ENCODE measurements at places on chromosomes 7 and 10. TPM values are rescaled to one million over a fixed set of nuclear protein-coding genes. Genes with fewer than 3 reads are reported as not detected.

- no peak for DNase-seq
Measured at GRCh38 chr10:69287181-69287580, 8.9 kb downstream of the HK1 start.

- DNase-seq, result no peak
Measured at GRCh38 chr10:12854988-12855387, 146.5 kb downstream of the CCDC3 start.

DNA sequence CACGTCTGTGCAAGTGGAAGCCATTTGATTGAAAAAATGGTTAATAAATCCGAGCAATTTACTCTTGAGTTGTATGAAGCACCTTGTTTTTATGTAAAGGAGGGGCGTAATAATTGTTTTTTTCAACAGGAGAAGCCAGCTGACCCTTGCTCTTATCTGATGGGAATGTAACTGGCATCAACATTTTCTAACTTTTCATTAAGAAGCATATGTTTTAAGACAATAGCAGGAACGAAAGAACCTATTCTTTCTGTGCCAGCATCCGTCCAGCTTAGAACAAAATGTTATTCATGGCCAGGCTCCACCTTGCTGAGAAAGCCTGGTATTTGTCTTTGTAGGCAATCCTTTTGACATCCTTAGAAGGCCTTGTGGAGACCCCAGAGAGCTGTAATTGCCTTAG is 22.2 kb upstream of the AFAP1L2 start:
- DNase-seq, result no peak

GRCh38 chr7:32379510-32380112 is 110.6 kb downstream of the LSM5 start:
- no peak for DNase-seq

- DNase-seq, result no peak
Measured at GRCh38 chr10:126650161-126650560, 20.3 kb downstream of the C10orf90 start.

GRCh38 chr7:17855202-17855601 is 85.1 kb downstream of the SNX13 start:
- DNase-seq, result no peak

- DNase-seq, result no peak
Measured at GRCh38 chr10:115558252-115558651, 465.1 kb downstream of the ATRNL1 start.

- no peak for DNase-seq
Measured at GRCh38 chr7:45001138-45001694, 1.2 kb downstream of the CCM2 start.

- DNase-seq, result no peak
Measured at GRCh38 chr7:5436003-5436678, 12.5 kb upstream of the TNRC18 start.

DNA sequence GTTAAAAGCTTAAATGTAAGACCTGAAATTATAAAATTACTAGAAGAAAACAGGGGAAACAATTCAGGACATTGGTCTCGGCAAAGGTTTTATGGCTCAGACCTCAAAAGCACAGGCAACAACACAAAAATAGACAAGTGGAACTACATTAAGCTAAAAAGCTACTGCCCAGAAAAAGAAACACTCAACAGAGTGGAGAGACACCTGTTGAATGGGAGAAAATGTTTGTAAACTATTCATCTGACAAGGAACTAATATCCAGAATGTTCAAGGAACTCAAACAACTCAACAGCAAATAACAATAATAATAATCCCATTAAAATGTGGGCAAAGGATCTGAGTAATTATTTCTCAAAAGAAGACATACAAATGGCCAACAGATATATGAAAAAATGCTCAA is 170.4 kb downstream of the FRMD4A start:
- DNase-seq, result no peak

GRCh38 chr10:70816220-70816894 is 609 bp downstream of the SGPL1 start:
- peak; percentile 56 for DNase-seq

GRCh38 chr7:150686030-150686631 is 625 bp downstream of the GIMAP2 start:
- no peak for DNase-seq

- DNase-seq, result no peak
Measured at GRCh38 chr7:51013861-51014511, 231.3 kb upstream of the GRB10 start.

GRCh38 chr7:32890010-32890792 is 1.4 kb downstream of the KBTBD2 start:
- DNase-seq, result no peak

DNA sequence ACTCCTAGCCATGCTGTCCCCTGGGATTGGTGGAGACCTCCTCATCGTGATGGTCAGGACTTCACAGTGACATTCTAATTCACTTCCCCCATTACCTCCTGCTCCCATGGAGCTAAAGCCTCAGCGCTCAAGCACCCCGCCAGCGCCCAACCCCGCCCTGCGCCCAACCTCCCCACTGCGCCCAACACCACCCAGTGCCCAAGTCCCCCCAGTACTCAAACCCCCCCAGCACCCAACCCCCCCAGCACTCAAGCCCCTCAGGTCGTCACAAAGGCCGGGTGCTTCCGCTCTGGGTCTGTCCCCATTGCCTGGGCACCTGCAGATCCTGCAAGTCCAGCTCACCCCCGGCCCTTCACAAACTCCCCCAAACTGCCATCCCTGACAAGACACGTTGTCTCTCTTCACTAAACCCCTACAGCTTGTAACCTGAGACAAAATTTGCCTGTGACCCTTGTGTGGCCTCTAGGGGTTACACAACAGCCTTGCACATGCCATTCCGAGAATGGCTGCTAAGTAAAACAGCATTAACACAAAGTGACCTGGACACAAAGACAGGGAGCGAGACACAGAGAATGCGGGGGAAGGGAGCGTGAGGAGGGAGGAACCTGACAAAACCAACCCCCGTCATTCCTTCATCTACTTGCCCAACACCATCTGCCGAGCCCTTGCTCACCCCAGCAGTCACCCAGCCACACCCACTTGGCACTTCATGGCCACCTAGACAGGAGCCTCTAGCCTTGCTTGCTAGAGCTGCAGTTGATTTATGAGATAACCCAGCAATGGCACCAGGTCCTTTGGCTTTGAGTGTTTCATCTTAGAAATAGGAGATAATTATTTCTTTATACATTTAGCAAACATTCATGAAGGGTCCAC is 107.8 kb downstream of the ADARB2 start:
- no peak for DNase-seq

DNA sequence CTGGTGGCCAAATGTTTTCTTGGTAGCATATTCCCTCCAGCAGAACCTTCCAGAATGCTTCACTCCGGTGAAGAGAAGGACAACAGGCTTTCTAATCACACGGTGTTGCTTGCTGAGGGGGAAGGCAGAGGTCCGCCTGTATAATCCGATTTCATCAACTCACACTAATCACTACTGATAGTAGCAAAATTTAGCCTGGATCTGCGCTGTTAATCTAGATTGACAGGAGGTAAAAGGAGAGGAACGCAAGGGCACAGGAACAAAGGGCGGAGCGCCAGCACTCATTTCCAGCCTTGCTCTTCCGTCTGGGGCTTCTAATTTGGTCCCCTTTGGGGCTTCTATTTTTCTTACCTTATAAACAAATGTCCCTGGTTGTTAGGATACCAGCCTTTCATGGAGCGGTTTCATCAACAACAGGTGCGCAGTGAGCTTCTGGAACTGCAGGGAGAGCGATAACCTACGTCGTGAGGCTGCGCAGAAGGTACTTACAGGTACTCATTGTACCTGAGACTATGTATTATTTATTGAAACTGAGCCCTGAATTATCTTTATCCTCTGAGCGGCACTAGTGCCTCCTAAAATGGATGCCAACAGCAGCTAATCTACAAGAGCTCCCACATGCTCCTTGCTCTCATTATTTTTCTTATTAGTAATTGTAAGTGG is 150.6 kb downstream of the CACNB2 start:
- DNase-seq, result no peak

- no peak for DNase-seq
Measured at GRCh38 chr10:89042562-89042961, 52.0 kb downstream of the FAS start.

DNA sequence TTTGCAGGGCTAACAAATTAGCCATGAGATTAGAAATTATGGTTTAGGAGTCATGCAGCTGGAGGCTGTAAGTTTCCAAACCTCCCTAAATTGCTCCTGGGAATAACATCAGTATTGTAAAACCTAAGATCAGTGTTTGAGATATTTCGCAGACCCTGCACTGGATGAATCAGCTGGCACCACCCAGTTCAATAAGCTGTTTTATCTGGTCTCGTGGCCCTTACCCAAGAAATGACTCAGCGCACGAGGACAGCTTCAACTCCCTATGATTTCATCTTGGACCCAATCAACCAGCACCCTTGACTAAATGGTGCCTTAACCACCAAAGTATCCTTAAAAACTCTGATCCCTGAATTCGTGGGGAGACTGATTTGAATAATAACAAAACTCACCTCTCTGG is 482.0 kb upstream of the PCDH15 start:
- no peak for DNase-seq

DNA sequence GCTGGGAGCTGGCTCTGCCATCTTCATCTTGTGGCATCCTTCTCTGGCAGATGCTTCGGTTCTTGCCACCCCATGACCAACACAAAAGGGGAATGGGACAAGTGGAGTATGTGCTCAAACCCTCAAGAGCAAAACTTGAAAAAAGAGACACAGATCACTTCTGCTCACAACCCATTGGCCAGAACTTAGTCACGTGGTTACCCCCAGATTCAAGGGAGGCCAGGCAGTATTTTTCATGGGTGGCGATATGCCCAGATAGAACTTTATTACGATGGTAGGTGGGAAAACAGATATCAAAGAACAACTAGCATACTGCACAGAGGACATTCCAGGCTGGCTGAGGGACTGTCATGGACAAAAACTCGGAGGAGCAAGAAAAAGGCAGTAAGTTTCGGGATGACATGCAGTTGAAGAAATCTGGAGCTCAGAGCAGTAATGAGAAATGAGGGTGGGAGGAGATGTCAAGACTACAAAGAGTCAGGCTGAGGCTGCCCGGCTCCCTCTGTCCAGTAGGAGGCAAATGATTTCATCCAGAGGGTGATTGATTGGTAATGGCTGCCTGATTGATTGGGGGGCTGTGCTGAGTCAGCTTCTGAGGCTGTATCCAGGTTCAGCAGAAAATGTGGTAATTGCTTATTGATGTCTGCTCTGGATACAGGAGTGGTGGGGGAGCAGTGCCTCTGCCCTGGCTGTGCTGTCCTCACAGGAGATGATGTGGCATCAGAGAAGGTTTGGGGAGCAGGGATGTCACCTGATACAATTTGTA is 25.3 kb downstream of the COL13A1 start:
- DNase-seq, result no peak

DNA sequence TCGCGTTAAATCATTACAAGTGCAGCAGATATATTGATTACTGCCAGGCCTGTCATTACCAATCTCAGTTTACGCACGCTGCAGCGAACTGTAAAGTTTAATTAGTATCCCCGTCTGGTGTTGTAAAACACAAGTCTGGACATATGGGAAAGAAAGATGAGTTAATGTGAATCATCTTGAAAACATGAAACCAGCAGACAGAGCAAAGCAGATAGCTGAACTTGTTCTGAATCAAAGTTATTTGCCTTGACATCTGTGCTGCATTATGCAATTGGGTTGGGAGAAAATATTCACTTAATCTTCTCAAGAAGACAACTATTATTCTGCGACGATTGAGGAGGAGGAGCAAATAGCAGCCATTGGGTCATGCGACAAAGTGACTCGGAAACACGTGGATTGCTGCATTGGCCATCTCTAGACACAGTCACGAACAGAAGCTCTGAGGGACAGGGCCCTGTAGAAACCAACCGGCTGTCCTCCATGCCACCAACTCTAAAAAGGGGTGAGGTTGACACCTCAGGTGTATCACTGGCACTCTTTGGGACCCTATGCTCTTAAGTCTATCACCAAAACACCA is 156.3 kb upstream of the C7orf33 start:
- DNase-seq, result no peak

- DNase-seq, result no peak
Measured at GRCh38 chr7:11410656-11411644, 421.0 kb downstream of the THSD7A start.

DNA sequence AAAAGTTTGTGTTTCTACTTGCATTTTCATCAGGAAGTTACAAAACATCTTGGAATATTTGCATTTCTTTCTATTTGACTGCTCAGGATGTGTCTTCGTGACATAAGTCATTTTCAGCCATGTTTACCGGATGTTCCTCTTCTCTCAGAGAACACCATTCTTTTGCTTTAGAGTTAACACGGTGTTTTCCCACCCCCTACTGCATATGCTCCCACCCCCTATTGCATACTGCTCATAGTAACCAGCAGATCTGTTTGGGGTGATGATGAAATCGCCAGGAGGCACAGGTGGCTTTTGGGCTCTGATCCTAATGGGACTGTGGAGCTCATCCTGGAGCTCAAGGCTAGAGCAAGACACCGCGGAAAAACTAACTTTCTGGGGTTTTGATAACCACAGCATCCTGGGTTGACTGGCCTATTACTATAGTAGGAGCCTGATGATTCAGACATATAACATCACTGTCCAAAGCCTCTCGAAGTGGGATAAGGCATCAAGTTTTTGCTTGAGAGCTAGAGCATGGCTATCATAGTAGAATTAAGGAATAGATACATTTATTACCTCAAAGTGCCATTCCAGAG is 65.1 kb upstream of the BET1 start:
- no peak for DNase-seq

DNA sequence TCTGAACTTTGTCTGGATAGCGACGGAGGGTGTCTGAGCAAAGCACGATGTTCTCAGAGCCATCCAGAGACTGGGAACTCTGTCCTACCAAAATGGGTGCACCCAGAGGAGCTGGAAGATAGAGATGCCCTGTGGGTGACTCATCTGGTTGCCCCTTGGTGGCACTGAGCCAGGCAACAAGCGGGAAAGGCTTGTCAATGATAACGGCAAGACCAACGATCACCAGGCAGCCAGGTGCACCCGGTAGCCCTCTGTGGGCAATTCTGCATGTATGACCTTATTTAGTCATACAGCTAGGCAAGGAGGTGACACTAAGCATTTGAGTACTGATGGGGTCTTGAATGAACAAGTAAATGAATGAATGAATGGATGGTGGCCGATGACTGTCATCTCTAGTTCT is 2.8 kb upstream of the ELN start:
- DNase-seq, result no peak

DNA sequence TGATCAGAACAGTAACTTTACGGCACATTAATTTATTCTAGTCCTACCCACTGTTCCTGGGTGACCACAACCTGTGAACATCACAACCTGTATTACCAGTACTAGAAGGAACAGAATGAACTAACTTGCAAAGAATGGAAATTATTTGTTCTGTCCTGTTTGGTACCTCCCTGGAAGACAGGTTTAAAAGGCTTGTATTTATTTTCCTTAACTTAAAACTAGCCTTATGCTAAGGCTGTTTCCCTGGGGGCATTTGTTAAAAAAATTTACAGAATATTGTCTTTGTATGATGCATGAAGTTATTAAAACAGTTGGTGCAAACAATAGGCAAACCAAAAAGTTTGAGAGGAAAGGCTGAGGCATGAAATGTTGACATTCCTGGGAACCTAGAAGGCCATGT is 132.7 kb downstream of the DNAJC1 start:
- no peak for DNase-seq

- no peak for DNase-seq
Measured at GRCh38 chr10:102247734-102248133, 2.4 kb downstream of the GBF1 start.

LIPF gene
- not detected for total RNA-seq

RPEL1 gene
- total RNA-seq, result not detected

SPDYE5 gene
- not detected for total RNA-seq

OPN4 gene
- 0.59 TPM for total RNA-seq

ANKRD61 gene
- not detected for total RNA-seq

ADGRA1 gene
- under 0.01 TPM for total RNA-seq

CPED1 gene
- total RNA-seq, result 15.0 TPM

CPEB3 gene
- total RNA-seq, result 6.7 TPM

CPA1 gene
- total RNA-seq, result 5.5 TPM

MDFIC gene
- 64.7 TPM for total RNA-seq

TRIM50 gene
- total RNA-seq, result not detected

PDE1C gene
- 28.3 TPM for total RNA-seq

All from tibial nerve (tissue), 4 donors.